Activated CD4-positive, alpha-beta memory T cell treated with anti-CD3 and anti-CD28 coated beads for 36 hours (primary cell): ENCODE measurements at places on chromosomes 4 and X. TPM values are rescaled to one million over a fixed set of nuclear protein-coding genes. Genes with fewer than 3 reads are reported as not detected.

Gene EPHA5
- not detected for total RNA-seq

GRCh38 chrX:47571215-47571614 lies 10.2 kb downstream of the ARAF start:
- DNase-seq = no peak
- no peak overlapping the region for H3K27ac ChIP-seq
- no peak overlapping the region for H3K4me3 ChIP-seq

GRCh38 chrX:41600291-41600690 lies 88.5 kb upstream of the GPR34 start:
- no peak overlapping the region for H3K4me3 ChIP-seq
- no peak for DNase-seq
- no peaks in the 10 kb centered on the region for H3K36me3 ChIP-seq

GRCh38 chr4:7524064-7524682 lies 89.4 kb upstream of the PSAPL1 start:
- no peaks in the 10 kb centered on the region for H3K36me3 ChIP-seq
- DNase-seq = no peak
- no peak overlapping the region for H3K27ac ChIP-seq
- no peak overlapping the region for H3K4me3 ChIP-seq
- peaks cover 30% of the 10 kb centered on the region for H3K27me3 ChIP-seq

Gene CAPN6
- not detected for total RNA-seq

- H3K4me1 ChIP-seq = no peaks in the 10 kb centered on the region
- DNase-seq = no peak
- no peak overlapping the region for H3K4me3 ChIP-seq
- peaks cover 9% of the 10 kb centered on the region for H3K27me3 ChIP-seq
Observed at GRCh38 chr4:82508806-82509428, 52.9 kb downstream of the TMEM150C start.

Gene LRAT
- total RNA-seq = not detected

GRCh38 chrX:132219343-132219768 lies at the start of gene RAP2C:
Gene RAP2C (minus strand): TSS chrX:132219447. CDS start chrX:132217268, 2,179 bp downstream.
- H3K36me3 ChIP-seq = peaks cover 1% of the 10 kb centered on the region
- H3K27ac ChIP-seq = peak within 1 kb of the TSS; percentile 96
- H3K27me3 ChIP-seq = no peaks in the 10 kb centered on the region
- peaks cover 15% of the 10 kb centered on the region for H3K4me1 ChIP-seq
- peak within 1 kb of the TSS; percentile 83 for H3K4me3 ChIP-seq

Gene ZCCHC12
- total RNA-seq = 3.1 TPM

DNA sequence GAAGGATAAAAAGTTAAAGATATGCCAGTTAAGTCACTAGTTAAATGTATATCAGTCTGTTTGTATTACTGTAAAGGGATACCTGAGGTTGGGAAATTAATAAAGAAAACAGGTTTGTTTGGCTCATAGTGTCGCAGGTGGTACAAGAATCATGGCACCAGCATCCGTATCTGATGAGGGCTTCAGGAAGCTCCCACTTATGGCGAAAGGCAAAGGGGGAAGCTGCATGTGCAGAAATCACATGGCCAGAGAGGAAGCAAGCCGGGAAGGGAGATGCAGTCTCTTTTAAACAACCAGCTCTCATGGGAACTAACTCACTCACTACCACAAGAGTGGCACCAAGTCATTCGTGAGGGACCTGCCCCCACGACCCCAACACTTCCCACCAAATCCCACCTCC lies 91.9 kb upstream of the SH3RF1 start:
- H3K4me1 ChIP-seq = no peaks in the 10 kb centered on the region
- no peak overlapping the region for H3K27ac ChIP-seq
- H3K36me3 ChIP-seq = no peaks in the 10 kb centered on the region
- no peak overlapping the region for H3K4me3 ChIP-seq

DNA sequence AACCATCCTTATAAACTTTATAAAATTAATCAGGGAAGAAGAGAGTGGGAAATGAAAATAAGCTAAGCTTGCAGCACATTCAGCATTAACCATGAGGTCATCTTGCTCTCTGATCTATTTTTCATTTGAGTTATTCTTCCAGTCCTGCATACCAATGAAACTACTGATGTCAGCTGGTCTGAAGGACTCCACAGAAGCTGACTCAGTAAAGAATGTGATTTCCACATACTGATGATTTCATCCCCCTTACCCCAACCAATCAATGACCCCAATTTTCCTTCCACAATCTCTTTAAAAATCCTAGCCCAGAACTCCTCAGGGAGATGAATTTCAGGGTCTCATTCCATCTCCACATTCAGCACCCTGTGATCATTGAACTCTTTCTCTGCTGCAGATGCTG lies 18.8 kb upstream of the DSPP start:
- H3K27me3 ChIP-seq = peaks cover 6% of the 10 kb centered on the region
- DNase-seq = no peak
- H3K4me3 ChIP-seq = no peak overlapping the region
- no peaks in the 10 kb centered on the region for H3K36me3 ChIP-seq
- H3K27ac ChIP-seq = no peak overlapping the region

DNA sequence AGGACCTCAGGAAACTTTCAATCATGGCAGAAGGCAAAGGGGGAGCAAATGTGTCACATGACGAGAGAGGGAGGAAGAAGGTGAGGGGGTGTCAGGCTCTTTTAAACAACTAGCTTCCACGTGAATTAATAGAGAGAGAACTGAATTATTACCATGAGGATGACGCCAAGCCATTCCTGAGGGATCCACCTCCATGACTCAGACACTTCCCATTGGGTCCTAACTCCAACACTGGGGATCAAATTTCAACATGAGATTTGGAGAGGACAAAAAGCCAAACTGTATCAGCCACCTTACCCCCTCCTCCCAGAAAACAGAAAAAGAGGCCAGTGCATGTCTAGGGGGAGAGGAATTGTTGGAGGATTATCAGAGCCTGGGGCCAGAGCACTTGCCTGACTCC lies 40.4 kb upstream of the LAS1L start:
- H3K4me1 ChIP-seq = no peaks in the 10 kb centered on the region
- H3K36me3 ChIP-seq = no peaks in the 10 kb centered on the region
- H3K27ac ChIP-seq = no peak overlapping the region

- no peak for DNase-seq
- H3K27ac ChIP-seq = no peak overlapping the region
- peaks cover 6% of the 10 kb centered on the region for H3K4me1 ChIP-seq
- H3K4me3 ChIP-seq = no peak overlapping the region
Observed at GRCh38 chrX:14491689-14492088, 37.6 kb upstream of the GLRA2 start.

DNA sequence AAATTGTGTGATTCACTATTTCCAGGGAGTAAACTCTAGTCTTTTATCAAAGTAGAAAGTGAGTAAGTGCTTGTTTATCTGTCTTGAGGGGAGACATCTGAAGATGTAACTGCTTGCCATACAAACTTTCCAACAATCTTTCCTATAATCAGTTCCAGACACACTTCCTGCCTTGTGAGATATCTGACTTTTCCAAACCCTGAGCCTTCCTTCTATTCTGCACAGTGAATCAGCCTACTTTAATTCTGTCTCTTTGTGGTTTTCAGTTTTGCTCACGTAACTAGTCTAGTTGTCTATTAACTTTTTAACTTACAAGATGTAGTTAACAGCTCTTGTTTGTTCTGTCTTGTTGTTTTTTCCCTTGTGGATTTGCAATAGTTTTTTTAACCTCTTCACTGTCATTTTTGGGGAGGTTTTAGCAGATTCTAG lies 947.8 kb downstream of the C4orf33 start:
- DNase-seq = no peak
- no peak overlapping the region for H3K4me3 ChIP-seq
- no peaks in the 10 kb centered on the region for H3K27me3 ChIP-seq
- no peak overlapping the region for H3K27ac ChIP-seq
- H3K4me1 ChIP-seq = no peaks in the 10 kb centered on the region

GRCh38 chrX:70434914-70435586 lies 9.6 kb upstream of the DLG3 start:
- H3K27ac ChIP-seq = no peak overlapping the region
- no peak for DNase-seq
- H3K4me1 ChIP-seq = peaks cover 9% of the 10 kb centered on the region
- H3K4me3 ChIP-seq = peak overlapping the region; percentile 69

Gene PNMA6F
- total RNA-seq = not detected

Gene FANCB
- 12.0 TPM for total RNA-seq

DNA sequence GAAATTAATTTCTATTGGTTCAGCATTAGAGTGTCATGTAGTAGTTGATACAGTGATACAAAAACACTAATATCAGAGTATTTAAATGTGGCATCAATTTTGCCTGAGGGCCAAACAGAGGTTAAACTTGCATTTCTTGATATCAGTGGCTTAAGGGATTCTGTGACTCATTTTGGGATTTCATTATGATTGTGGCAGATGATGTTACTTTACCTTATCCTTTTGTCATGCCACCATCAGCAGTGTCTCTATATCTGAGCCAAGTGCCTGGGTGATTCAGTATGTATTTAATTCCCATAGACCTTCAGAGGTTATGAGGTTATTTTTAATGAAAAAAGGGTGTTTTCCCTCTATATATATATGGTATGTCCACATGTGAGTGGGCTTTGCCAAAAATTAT lies 582.9 kb downstream of the ADGRL3 start:
- H3K4me3 ChIP-seq = no peak overlapping the region
- H3K27me3 ChIP-seq = no peaks in the 10 kb centered on the region
- H3K27ac ChIP-seq = no peak overlapping the region
- H3K36me3 ChIP-seq = no peaks in the 10 kb centered on the region
- DNase-seq = no peak
- H3K4me1 ChIP-seq = no peaks in the 10 kb centered on the region

- H3K27me3 ChIP-seq = no peaks in the 10 kb centered on the region
- DNase-seq = no peak
- H3K4me3 ChIP-seq = no peak overlapping the region
- no peak overlapping the region for H3K27ac ChIP-seq
- peaks cover 6% of the 10 kb centered on the region for H3K36me3 ChIP-seq
Observed at GRCh38 chrX:130772105-130772775, 130.8 kb downstream of the ENOX2 start.

DNA sequence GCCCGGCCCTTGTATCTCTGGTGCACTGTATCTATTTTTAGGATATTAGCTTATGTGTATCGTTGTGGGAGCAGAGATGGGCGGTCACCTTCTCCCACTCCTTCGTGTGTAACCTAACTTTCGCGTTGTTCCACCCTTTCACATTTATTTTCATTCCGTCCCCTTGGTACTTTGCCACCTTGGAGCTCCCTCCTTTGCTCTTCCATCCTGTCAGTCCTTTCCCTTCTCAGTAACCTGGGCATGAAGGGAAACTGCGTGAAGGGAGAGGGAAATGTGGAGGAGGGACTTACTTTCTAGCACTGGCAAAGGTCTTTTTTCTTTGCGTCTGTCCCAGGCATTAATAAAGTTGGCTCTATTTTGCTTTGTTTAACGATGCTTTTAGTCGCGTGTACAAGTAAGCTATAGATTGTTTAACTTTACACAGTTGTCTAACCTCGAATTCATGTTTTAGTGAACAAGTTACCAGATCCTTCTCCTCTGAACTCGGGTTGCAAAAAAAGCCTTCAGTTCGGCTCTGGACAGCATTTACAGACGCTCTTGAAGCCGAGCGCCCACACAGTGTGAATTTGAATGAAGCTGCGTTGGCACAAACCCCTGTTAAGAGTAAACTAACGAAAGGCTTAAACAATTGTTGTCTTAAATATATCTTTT lies 3.9 kb downstream of the PCDH10 start:
- peaks cover 43% of the 10 kb centered on the region for H3K27me3 ChIP-seq
- peaks cover 8% of the 10 kb centered on the region for H3K36me3 ChIP-seq
- no peak overlapping the region for H3K4me3 ChIP-seq
- DNase-seq = no peak
- no peak overlapping the region for H3K27ac ChIP-seq
- peaks cover 17% of the 10 kb centered on the region for H3K4me1 ChIP-seq
